Stimulated activated CD4-positive, alpha-beta T cell treated with anti-CD3 and anti-CD28 coated beads, Interleukin-15, amount 100 ng/mL, for 1 hour (primary cell): ENCODE measurements at places on chromosomes 4 and X.

GRCh38 chr4:1717129-1718094 is 3.7 kb downstream of the TMEM129 start:
- DNase-seq, result no peak

DNA sequence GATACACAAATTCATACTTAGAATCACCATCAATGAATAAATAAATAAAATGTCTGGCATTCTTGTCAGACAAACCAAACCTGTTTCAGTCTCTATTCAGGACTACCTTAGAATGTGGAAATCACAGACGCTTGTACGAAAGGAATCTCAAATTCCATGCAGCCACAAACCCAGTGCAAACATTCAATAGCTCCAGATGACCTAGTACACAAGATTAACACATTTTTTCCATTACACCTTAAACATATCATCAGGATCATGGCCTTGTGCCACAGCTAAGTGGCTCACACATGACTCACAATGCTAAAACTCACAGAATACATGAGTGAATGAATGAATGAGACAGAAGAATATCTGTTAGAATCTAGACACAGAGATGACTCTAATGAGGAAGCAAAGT is 134.2 kb downstream of the PWWP3B start:
- DNase-seq, result no peak

DNA sequence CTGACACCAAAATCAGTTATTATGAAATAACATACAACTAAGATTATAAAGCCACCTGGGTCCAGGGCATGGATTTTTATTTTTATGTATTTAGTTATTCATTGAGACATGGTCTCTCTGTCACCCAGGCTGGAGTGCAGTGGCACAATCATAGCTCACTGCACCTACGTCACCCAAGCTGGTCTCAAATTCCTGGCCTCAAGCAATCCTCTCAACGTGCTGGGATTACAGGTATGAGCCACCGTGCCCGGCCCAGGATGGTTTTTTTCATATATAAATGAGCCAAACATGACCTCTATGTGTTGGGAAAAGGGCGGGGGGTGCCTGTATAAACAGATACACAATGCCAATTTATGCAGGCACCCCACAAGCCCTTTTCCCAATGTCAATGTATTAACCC is 24.6 kb downstream of the ZNF630 start:
- DNase-seq, result no peak

GRCh38 chr4:60657041-60657440 is 543.1 kb upstream of the ADGRL3 start:
- DNase-seq, result no peak

- no peak for DNase-seq
Measured at GRCh38 chr4:156705311-156705710, 266.3 kb downstream of the PDGFC start.

DNA sequence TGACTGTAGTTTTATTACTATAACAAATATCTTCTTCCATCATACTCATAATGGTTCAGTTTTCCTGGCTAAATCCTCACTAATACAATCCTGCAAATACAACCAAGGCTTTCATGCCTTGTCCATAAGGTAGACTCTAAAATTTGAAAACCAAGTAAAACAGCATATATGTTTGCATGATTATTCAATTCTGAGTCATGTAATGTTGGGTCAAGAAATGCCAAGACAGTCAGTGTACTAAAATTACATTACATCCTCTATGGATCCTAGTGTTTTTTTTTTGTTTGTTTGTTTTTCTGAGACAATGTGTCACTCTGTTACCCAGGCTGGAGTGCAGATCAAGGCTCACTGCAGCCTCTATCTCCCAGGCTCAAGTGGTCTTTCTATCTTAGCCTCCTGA is 38.6 kb upstream of the TEX13D start:
- no peak for DNase-seq

DNA sequence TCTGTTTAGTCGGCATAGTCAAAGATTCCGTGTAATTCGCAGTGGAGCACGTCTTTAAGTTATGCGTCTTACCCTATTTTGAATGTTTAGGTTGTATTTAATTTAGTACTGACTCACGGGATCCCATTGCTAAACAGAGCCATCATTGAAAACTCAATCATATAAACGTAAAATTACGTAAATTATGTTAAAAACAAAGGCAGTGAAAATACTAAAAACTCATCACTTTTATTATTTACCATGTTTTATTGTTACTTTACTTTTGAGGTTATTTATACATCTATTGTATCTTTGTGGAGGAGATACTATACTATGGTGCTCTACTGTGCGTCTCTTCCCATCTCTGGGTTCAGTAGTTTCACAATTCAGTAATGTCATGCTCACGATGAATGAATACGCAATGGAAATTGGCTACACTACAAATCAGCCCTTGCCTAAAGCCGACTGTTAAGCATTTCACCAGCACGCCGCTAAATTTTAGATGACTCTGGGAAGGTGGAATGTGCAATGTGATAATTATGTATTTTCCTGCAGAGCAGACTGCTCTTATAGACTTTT is 944 bp downstream of the FUNDC2 start:
- no peak for DNase-seq

GRCh38 chrX:129772796-129773431 is 6.8 kb upstream of the SASH3 start:
- DNase-seq, result no peak

GRCh38 chr4:117692538-117692937 is 341.7 kb upstream of the NDST3 start:
- no peak for DNase-seq
